ENCODE measurements at places on chromosomes 2 and 18. TPM values are rescaled to one million over a fixed set of nuclear protein-coding genes. Genes with fewer than 3 reads are reported as not detected.

Gene TNP1
- total RNA-seq = not detected

Gene CFAP65
- not detected for total RNA-seq

Gene PRPF40A
- 79.2 TPM for total RNA-seq

Gene LYG1
- total RNA-seq = 1.1 TPM

Gene MATN3
- 1.2 TPM for total RNA-seq

Gene CFLAR
- 282 TPM for total RNA-seq

Gene TLX2
- not detected for total RNA-seq

Gene EVA1A
- total RNA-seq = 0.71 TPM

Gene INHBB
- total RNA-seq = 54.8 TPM

Gene ALPP
- not detected for total RNA-seq

Gene IGFBP5
- 497 TPM for total RNA-seq

Gene PLEK
- 30.0 TPM for total RNA-seq
